ENCODE measurements at places on chromosomes 13 and 19.

DNA sequence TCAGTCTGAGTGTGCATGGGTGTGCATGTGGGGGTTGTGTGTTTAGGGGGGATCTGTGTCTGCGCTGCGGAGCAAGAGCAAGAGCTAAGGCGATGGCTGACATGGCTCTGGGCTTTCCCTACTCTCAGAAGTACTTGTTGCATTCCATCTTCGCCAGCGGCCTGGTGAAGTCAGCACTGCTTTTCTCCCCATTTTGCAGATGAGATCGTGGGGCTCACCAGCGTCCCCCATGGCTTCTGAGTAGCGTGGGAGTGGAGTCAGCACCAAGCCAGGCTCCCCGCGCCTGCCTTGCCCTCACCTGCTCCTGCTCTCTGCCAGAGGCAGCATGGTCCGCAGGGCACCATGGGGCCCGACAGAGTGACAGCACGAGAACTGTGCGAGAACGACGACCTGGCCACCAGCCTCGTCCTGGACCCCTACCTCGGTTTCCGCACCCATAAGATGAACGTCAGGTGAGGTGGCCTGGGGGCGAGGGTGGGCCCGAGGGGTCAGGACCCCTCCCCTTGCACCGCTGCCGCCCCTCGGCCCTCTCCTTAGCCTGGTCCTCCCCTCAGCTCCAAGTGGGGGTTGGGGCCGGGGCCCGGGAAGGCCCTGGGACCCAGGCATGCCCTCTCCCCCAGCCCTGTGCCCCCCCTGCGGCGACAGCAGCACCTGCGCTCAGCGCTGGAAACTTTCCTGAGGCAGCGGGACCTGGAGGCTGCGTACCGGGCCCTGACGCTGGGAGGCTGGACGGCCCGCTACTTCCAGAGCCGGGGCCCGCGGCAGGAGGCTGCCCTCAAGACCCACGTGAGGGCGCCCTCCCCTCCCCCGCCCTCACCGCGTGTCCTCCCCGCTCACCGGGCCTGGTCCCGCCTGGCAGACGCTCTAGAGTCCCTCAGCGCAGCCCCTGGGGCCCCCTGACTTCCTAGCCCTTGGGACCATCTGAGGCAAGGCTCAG lies 2.2 kb downstream of the KMT5C start:
- H3K36me3 ChIP-seq, result peaks cover 23% of the 10 kb centered on the region
- H3K27me3 ChIP-seq, result peaks cover 5% of the 10 kb centered on the region
- H3K4me3 ChIP-seq, result peak overlapping the region; percentile 90
- H3K27ac ChIP-seq, result peak overlapping the region; percentile 40

GRCh38 chr19:6318772-6319171 lies 14.6 kb downstream of the ACER1 start:
- H3K36me3 ChIP-seq, result no peaks in the 10 kb centered on the region
- no peak overlapping the region for H3K27ac ChIP-seq
- DNase-seq, result no peak

- H3K4me3 ChIP-seq, result peak overlapping the region; percentile 93
- peaks cover 33% of the 10 kb centered on the region for H3K36me3 ChIP-seq
- peak overlapping the region; percentile 95 for H3K27ac ChIP-seq
- H3K4me1 ChIP-seq, result peaks cover 46% of the 10 kb centered on the region
- H3K27me3 ChIP-seq, result peaks cover 13% of the 10 kb centered on the region
- DNase-seq, result peak; percentile 46
Measured at GRCh38 chr19:35757231-35757748, 461 bp upstream of the HSPB6 start.

DNA sequence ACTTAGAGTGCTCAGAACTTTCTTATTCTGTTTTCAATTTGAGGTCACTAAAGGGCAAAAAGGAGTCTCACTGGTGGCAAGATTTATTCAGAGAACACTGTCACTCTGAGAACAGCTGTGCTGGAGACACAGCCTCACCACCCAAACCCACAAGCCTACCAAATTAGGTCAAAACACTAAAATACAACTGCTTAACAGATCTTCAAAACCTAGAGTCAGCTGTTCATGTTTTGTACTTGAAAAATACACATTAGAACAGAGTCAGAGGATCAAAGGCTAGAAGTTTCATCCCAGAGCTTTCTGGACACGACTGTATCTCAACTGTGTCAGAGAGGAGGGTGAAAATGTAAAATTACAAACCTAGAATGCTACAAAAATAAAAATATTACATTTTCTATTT lies 89.3 kb downstream of the MIPEP start:
- no peak overlapping the region for H3K4me3 ChIP-seq
- peak; percentile 34 for DNase-seq
- no peaks in the 10 kb centered on the region for H3K27me3 ChIP-seq

DNA sequence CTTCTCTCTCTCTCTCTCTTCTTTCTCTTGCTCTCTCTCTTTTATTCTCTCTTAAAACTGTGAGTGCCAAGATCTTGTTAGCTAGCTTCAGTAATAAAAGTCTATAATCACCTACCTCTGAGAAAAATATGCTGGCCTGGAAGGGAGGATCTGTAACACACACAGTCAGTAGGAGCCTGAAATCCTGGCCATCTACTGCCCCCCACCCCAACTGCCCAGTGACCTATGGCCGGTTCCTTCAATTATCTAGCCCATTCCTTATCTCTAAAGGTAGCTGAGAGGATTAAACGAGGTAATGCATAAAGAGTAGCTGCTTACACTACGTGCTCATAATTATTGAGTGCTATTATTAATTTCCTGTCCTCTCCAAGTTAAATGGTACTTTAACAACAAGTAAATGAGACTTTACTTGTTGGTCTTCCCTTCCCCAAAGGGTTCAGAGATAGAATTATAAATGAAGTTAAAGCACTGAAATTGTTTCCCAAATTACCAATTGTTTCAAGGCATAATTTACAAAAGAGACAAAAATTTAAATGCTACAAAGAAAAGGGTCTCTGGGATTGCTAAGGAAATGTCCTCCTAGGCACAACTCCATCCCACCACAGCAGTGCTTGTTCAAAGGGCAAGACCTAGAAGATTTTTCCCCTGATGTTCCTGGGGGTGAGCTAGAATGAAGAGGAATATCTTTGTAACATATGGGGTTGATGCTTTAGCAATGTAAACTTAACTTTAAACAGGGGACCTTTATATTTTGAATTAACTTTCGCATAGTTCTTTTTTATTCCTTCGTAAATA lies 1.8 kb downstream of the LCP1 start:
- no peak for DNase-seq
- peaks cover 60% of the 10 kb centered on the region for H3K4me1 ChIP-seq
- no peaks in the 10 kb centered on the region for H3K27me3 ChIP-seq

GRCh38 chr19:18915639-18916038 lies 3.5 kb downstream of the COPE start:
- DNase-seq, result peak; percentile 56
- H3K36me3 ChIP-seq, result peaks cover 29% of the 10 kb centered on the region
- no peak overlapping the region for H3K27ac ChIP-seq

- no peak overlapping the region for H3K4me3 ChIP-seq
- H3K27ac ChIP-seq, result no peak overlapping the region
- no peaks in the 10 kb centered on the region for H3K4me1 ChIP-seq
- no peaks in the 10 kb centered on the region for H3K27me3 ChIP-seq
Measured at GRCh38 chr13:73602295-73602694, 531.9 kb downstream of the KLF12 start.

DNA sequence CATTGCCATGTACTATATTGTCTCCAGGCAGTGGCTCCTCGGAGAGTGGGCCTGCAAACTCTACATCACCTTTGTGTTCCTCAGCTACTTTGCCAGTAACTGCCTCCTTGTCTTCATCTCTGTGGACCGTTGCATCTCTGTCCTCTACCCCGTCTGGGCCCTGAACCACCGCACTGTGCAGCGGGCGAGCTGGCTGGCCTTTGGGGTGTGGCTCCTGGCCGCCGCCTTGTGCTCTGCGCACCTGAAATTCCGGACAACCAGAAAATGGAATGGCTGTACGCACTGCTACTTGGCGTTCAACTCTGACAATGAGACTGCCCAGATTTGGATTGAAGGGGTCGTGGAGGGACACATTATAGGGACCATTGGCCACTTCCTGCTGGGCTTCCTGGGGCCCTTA lies 624 bp downstream of the GPR32 start:
- H3K36me3 ChIP-seq, result no peaks in the 10 kb centered on the region
- no peak overlapping the region for H3K27ac ChIP-seq
- no peak overlapping the region for H3K4me3 ChIP-seq
- H3K4me1 ChIP-seq, result no peaks in the 10 kb centered on the region
- peaks cover 23% of the 10 kb centered on the region for H3K27me3 ChIP-seq
- DNase-seq, result no peak

- H3K36me3 ChIP-seq, result peaks cover 11% of the 10 kb centered on the region
- no peak overlapping the region for H3K4me3 ChIP-seq
- H3K27ac ChIP-seq, result no peak overlapping the region
- peaks cover 19% of the 10 kb centered on the region for H3K27me3 ChIP-seq
Measured at GRCh38 chr13:113158946-113159345, 498 bp downstream of the PROZ start.

DNA sequence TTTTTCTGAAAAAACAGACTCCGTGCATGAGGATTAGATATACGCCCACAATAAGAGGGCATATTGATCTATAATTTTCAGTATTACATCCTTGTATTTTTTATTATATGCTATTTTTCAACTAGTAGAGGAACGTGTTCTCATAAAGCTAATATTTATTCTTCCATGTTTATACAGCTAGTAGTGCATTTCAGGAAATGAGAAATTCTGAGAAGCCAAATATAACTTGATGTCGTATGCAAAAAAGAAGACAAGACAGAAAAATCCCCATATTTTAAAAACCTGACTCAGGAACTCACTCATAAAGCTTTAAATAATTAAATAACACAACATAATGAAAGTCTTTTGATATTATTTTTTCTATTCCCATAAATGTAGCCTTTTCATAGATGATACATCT lies 308.6 kb downstream of the ENOX1 start:
- H3K36me3 ChIP-seq, result no peaks in the 10 kb centered on the region
- no peak overlapping the region for H3K4me3 ChIP-seq
- DNase-seq, result no peak
- H3K27ac ChIP-seq, result no peak overlapping the region

- DNase-seq, result no peak
- H3K27me3 ChIP-seq, result no peaks in the 10 kb centered on the region
- H3K4me3 ChIP-seq, result no peak overlapping the region
- no peak overlapping the region for H3K27ac ChIP-seq
Measured at GRCh38 chr13:98959291-98959690, 18.6 kb downstream of the DOCK9 start.

- DNase-seq, result no peak
- H3K4me1 ChIP-seq, result no peaks in the 10 kb centered on the region
- no peaks in the 10 kb centered on the region for H3K27me3 ChIP-seq
- H3K27ac ChIP-seq, result no peak overlapping the region
- H3K36me3 ChIP-seq, result no peaks in the 10 kb centered on the region
Measured at GRCh38 chr13:111886217-111886945, 180.6 kb upstream of the SOX1 start.

Measured in activated naive CD4-positive, alpha-beta T cell treated with anti-CD3 and anti-CD28 coated beads, Interleukin-2, amount 10 ng/mL, durations not matched to agents 7 days and 5 days (primary cell).